ENCODE measurements at places on chromosomes 1 and 21. TPM values are rescaled to one million over a fixed set of nuclear protein-coding genes. Genes with fewer than 3 reads are reported as not detected.

Gene IGSF21
- total RNA-seq, result not detected

Gene KRTAP7-1
- not detected for total RNA-seq

Gene GPR61
- total RNA-seq, result not detected

GRCh38 chr1:162145280-162145965 lies 75.9 kb downstream of the NOS1AP start:
- no peak for DNase-seq

DNA sequence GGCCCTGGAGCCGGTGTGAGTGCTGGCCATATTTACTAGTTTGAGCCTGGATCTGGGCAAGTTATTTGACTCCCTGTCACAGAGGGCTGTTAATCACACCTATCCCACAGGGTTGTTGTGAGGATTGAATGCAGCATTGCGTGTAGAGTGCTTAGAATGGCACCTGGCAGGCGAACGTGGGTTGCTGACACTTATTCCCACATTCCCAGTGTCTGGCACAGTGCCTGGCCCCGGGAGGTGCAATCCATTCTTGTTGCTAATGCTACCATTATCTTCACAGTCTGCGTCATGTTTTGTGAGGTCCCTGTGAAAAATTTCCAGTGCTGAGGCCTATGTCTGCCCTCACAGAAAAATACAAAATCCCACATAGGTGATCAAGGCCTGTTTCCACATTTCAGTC lies 66.1 kb downstream of the CD2 start:
- DNase-seq, result peak; percentile 82

DNA sequence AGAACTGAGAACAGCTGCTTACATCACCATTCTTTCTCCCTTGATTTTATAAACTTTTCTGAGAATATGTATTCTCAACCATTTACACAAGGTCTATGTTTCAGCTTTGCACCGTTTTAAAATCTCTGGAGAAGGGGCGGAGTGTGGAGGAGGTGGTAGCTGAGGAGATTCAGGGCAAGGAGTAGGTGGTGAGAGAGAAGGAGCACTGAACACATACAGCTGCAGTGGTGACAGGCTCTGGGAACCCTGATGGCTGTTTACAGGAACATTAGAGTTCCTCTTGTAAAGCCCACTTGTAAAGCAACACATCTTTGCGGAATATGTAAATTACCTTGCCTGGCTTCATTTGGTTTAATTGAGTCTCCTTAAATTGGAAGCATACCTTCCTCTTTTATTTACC lies 89.7 kb downstream of the SMYD2 start:
- DNase-seq, result no peak

DNA sequence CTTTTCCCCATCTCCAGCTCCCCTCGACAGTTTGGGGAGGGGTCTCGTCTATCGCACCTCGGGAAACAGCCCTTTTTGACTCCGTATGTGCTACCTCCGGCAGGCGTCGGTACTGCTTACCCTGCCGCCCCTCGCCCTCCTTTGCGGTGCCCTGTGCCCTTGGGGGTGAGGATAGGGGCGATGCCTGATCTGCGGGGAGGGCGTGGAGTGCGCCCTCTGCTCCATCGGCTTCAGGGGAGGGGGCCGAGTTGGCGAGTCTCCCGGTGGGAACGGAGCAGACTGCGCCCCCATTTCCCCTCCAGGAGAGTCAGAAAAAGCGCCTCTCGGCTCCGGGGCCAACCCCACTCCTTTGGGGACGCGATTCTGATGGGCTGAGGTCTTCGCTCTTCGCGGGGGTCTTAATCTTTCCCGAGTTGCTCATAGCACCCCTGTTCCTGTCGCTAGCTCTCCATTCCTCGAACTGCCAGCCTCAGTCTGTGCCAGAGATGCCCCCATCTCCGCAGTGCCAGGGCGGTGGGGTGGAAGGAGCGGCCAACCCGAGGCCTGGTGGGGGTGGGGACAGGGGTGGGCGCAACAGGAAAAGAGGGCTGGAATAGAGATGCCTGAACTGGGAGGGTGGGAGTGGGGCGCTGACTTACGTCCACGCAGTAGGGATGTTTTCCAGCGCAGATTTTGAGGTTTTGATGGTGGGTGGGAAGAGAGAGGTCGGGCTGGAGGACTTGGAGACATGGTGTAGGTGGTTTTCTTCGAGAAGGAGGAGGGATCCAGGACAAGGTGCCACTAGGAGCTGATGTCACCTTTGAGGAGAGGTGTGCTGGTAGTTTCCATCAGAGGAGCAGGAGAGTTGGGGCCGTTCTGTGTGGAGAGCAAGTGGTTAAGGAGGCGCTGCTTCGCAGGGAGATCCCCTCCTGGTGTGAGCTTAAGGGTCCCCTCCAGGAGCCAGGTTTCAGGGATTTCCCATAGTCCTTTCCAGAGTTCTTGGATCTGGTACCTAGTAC lies 674 bp downstream of the PPFIA4 start:
- no peak for DNase-seq

DNA sequence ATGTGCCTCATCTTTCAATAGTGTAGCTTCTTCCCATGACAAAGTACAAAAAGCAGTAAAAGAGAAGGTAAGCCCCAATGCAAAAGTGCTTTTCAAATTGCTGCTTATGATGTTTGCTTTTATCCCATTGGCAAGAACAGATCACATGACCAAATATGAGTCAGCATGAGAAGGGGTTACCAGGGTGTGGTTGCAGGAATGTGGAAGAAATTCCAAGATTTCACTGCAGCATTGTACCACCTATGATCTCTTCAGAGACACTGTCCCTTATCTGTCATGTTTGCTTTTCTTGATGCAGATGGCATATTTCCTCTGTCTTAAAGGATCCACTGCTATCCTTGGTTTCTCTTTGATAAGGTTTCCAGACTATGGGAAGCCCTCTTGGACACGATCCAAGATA lies 1006.9 kb upstream of the PRMT6 start:
- no peak for DNase-seq

DNA sequence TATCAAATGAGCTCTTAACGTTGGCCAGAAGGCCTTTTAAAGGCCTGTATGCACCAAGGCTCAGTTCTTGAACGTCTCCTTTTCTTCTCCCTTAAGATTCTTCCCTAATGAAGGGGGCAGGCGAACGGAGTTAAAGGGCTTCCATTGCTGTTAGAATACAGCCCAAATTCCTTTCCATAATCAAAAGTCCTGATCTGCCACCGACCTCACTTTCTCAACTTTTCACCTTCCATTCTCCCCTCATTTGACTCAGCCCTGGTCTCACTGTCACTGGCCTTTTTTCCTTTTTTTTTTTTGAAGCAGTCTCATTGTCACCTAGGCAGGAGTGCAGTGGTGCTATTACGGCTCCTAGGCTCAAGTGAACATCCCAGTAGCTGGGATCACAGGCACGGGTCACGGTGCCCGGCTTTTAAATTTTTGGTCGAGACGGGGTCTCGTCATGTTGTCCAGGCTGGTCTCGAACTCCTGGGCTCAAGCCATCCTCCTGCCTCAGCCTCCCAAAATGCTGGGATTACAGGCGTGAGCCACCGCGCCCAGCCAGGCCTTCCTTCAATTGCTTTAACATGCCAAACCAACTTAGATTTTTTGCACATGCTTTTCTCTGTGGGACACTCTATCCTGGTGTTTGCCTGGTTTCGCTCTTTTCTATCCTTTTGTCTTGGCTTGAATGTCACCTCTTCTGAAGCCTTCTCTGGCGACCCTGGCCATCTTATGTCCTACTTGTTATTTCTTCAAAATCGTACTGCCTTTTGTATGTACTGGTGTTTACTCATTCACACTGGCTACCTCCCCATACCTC lies 612 bp upstream of the CMPK1 start:
- DNase-seq, result no peak

Measured in MCF 10A (cell line).